ENCODE measurements at places on chromosomes 2 and 18. TPM values are rescaled to one million over a fixed set of nuclear protein-coding genes. Genes with fewer than 3 reads are reported as not detected.
A peak's percentile ranks its signal among the peaks of the same experiment; 100 is the strongest.

- no peak for DNase-seq
Observed at GRCh38 chr2:43708178-43708577, 31.9 kb upstream of the C1GALT1C1L start.

DNA sequence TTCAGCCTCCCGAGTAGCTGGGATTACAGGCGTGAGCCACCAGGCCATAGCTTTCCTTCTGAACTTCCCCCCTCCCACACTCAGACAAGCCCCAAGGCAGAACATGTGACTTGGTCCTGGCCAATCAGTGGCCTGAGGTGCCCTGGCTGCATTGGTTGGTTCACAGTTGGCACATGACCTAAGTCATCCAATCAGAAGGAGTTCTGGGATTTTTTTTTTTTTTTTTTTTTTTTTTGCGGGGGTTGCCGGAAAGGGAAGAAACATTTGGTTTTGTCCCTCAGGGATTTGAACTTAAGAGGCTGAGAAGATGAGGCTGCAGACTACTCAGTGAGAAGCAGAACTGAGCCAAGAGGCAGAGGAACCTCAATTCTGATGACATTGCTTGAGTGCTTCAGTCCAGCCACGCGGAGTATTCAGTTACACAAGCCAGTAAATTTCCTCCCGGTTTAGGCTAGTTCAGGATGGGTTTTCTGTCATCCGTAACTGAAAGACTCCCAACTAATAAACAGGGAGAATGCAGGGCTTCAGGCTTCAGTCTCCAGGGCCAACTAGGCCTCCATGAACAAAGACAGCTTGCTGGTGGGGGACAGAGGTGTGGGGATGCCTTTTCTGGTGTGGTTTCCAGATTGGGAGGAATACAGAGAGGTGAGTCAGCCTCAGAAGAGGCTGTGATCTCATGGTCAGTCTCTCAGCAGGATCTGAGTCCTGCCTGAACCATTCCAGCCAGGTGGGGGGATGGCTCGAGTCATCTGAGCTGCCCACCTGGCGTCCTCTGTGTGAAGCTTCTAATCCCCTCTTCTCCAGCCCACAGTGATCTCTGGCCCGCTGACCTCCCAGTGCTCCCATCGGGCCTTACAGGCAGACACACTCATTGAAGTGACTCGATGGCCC lies 9.2 kb downstream of the PTMA start:
- DNase-seq: peak; percentile 82

DNA sequence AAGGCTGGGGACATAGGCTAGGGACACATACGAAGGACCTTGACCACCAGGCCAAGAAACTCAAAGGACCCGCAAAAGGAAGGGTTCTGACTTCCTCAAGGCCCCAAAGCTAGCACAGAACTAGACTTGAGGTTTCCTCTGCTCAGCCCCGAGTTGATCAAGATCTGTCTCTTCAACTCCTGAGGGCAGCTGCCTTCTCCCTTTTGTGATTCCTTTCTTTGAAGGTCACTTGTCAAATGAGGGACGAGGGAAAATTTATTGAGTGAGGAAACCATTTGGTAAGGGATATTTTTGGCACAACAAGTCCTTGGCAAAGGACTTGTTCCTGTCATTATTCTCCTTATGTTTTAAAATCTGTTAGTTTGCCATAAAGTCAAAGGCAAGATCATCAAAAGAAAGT lies 12.3 kb upstream of the ROCK2 start:
- DNase-seq: no peak

- peak; percentile 58 for DNase-seq
Observed at GRCh38 chr2:99615247-99615771, 125.5 kb upstream of the REV1 start.

DNA sequence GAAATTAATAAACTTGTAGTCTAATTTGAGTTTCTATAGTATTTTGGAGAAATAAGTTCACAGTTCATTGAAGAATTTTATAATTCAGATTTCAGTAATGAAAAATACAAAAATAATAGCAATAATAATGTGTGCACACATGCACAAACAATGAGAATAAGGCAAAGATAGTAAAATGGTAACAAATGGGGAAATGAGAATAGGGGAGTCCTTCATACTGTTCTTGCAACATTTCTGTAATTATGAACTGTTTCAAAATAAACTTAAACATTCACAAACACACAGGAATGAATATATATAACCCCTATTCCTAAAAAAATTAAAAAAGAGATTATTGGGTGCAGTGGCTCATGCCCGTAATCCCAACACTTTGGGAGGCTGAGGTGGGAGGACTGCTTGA lies 63.9 kb downstream of the SPRED2 start:
- DNase-seq: no peak

GRCh38 chr2:238881353-238882081 lies 33.6 kb downstream of the TWIST2 start:
- DNase-seq: no peak

GRCh38 chr2:25294573-25295462 lies 46.9 kb downstream of the DNMT3A start:
- no peak for DNase-seq

DNA sequence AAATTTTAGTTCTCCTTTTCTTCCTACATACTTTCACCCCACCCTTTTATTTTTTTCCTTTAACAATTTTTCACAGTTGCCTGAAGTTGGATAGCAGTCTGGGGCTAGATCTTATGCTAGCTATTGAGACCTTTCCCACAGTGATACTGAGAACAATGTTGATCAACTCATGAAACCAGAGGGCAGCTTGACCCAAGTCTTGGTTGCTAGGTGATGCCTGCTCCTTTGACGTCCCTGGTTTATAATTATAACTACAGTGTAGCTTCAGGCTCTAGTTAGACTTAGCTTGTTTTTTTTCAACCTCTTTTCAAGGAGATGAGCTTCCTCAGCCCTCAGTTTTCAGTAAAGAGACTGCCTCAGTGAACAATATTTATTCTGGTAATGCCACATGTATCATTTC lies 648.5 kb downstream of the IRS1 start:
- DNase-seq: no peak

GRCh38 chr2:218960309-218961165 lies 1.1 kb downstream of the CDK5R2 start:
- DNase-seq: no peak

The IL18RAP gene
- not detected for total RNA-seq

GRCh38 chr18:76259711-76260110 lies 235.3 kb downstream of the ZNF516 start:
- no peak for DNase-seq

GRCh38 chr2:42316910-42317309 lies 44.1 kb downstream of the COX7A2L start:
- no peak for DNase-seq

The PIAS2 gene
- total RNA-seq: 58.4 TPM

DNA sequence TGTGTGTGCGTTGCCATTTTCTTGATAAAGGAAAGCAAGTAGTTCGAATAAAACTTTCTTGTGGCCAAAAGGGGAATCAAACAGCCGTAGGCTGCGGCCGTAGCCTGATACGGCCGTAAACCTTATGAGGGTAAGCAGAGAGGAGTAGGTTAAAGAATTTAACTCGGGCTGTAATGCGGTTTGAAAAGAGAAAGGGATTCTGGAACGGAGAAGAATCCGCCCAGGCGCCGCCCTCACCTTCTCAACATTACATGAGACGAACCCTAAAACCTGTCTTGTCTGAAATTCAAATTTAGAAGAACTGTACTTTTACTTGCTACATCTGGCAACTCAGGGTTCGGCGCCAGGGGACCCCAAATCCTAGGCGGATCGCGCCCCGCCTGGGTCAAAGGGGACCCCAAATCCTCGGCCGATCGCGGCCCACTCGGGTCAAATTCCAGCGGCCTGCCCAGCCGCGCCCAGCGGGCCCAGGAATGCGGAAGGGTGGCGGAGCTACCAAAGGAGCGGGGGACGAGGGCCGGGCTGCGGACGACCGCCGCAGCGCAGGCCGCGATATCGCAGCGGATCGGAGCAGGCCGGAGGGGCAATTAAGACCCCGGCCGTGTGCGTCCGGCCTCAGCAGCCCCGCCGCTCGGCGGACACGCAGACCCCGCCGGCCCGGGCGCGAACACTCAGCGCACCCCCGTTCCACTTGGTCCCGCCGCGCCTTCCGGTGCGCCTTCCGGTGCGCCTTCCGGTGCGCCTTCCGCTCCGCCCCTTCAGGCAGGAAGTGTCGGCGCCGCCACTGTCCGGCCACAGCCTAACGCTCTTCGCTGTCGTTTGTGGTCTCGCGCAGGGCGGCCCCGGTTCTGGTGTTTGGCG lies at the start of gene MYL12B:
TSS of gene MYL12B (plus strand) at position 761 of the 861 bp plus-strand sequence. CDS start 10,766 bp downstream, outside the sequence.
- peak; percentile 83 for DNase-seq

The MALT1 gene
- total RNA-seq: 18.0 TPM

DNA sequence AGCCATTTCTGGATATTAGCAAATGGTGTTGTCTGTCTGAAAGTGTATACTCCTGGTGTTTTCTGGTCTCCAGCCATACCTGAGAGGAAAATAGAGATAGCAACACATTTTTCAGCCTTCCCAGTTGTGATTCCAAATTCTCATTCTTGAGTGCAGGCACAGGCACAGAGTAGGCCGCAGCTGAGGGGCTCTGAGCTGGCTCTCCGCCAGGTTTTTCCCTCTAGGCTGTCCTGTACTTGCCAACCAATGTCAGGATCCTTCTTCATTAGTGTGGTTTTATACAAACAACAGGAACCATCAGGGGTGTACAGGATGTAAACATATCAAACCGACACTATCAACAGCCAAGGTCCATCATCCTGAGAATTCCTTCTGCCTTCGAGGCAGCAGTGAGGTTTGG lies 1733.6 kb upstream of the CELF4 start:
- DNase-seq: no peak

DNA sequence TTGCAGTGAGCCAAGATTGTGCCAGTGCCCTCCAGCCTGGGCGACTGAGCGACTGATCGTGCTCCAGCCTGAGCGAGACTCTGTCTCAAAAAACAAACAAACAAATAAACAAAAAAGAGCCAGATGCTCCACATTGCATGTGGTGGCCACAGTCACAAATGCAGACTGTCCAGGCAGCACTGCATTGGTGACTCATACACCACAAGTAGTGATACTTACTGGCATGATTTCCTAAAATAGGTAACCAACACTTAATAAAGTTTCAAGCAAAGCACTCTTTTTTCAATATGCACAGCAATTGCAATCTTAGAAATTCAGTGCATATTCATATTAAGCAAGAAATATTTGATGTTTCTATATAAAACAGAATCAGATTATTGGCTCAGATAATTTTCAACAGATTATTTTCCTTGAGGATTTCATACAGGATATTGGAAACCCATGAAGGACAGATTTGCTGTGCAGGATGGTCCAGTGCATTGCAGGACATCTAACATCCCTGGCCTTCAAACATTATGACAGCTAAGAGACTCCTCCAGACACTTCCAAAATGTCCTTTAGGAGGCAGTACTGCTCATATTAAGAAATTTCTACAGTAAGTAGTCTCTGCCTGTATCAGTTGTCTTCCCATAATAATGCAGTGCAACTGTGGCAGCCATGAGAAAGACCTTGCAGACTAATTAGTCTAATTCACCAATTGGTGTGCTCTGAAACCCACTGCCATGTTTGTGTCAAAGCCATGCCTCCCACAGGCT lies 10.5 kb upstream of the SLC1A4 start:
- DNase-seq: no peak

DNA sequence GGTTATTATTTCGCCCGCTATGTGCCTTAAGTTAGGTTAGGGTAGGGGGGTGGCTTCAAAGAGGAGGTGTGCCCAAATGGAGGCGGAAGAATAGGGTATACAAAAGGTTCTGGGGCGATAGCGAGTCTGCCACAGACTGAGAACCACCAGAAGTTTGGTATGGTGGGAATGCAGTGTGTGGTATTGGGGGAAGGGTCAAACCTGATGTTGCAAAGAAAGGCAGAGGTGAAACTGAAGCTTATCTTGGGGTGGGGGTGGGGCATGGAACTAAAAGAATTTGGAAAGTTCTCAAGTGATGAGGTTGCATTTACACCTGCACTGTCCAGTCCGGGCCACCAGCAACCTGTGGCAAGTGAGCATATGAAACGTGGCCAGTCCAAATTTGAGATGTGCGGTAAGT lies 11.8 kb upstream of the CCBE1 start:
- DNase-seq: no peak

DNA sequence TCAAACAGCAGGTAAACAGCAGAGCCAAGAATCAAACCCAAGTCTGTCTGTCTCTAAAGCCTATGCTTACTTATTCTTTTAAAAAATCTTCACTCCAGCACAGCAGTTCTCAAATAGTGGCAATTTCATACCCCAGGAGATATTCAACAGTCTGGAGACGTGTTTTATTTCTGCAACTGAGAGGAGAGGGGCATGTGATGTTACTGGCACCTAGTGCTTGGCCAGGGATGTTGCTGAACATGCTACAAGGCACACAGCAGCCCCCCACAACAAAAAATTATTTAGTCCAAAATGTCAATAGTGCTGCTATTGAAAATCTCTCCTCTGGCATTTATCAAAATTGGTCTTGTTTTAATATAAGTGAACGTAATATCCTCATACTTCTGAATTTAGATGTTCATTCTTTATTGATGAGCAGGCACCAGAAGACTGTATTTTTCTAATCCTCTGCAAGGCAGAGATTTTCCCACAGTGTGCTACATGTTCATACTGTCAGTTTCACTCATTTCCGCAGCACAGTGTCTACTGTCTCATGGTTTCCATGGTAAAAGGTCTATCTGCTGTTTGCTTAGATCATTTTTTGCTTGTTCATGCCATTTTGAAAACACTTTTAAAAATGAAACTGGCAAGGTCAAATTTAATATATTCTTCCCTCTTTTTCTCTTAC lies 90.5 kb downstream of the LRATD1 start:
- DNase-seq: no peak

DNA sequence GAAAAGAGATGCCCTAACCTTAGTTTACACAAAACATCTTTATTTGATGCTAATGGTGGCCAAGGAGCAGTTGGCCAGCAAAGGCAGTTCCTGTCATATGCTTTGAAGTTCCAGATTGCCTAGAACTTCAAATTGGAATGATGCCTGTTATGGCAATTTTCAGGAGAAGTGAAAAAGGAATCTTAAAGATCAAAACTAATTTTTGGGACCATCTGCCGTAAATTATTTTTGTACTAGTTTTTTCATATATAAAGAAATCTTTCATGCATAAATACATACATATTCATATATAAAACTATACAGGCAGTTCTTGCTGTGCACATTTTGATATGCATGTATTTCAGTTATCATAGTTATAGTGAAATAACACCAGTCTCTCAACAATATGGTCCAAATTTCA lies 1185.6 kb upstream of the FAM98A start:
- no peak for DNase-seq

The RAX gene
- total RNA-seq: 0.37 TPM

- peak; percentile 46 for DNase-seq
Observed at GRCh38 chr2:64327510-64328414, 126.2 kb upstream of the LGALSL start.

DNA sequence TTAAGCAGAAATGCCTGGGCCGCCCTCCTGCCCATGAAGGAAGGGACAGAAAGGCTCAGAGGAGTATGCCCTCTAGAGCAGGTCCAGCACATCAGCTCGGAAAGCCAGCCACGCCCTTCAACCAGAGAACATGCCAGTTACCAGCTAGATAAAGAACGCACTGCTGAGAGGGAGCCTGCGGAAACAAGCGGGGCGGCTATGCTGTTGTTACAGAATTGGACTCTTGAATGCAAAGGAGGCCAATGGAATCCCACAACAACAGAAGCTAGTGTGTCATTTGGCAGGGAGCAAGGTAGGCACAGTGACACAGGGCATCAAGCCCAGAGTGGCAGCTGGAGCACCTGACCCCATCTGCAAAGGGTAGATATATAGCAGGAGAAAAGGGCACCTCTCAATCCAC lies 242.9 kb upstream of the ID2 start:
- no peak for DNase-seq

GRCh38 chr2:158644139-158644538 lies 151.0 kb upstream of the DAPL1 start:
- DNase-seq: no peak

GRCh38 chr2:118850901-118851415 lies 3.5 kb upstream of the EN1 start:
- no peak for DNase-seq
